ENCODE measurements at places on chromosomes 1 and 21. TPM values are rescaled to one million over a fixed set of nuclear protein-coding genes. Genes with fewer than 3 reads are reported as not detected.

GRCh38 chr1:155277902-155278688 is 832 bp downstream of the HCN3 start:
- DNase-seq = no peak

DNA sequence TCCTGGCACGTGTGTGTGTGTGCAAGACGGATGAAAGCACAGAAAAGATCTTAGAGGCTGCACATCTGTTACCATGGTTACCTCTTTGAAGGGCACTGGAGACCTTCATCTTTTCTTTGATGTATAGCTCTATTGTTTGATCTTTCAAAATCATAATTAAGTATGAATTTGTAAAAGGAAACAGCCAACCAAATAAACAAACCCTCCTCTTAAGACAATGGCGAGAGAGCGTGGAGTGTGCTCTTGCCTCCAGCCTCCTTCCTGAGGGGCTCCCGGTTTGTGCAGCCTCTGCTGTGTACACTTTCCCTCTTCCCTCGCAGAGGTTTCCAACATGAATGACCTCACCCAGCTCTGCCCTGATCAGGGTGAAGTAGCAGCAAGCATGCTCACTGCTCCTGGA is 27.9 kb downstream of the CACNA1S start:
- no peak for DNase-seq

GRCh38 chr1:27403065-27403726 is 10.8 kb downstream of the GPR3 start:
- DNase-seq = peak; percentile 29

- DNase-seq = no peak
Observed at GRCh38 chr1:89641781-89642180, 8.9 kb downstream of the LRRC8C start.

Gene LCE1B
- not detected for polyA plus RNA-seq

Gene KRTAP12-2
- polyA plus RNA-seq = not detected

Gene DCST1
- polyA plus RNA-seq = not detected

GRCh38 chr1:99553301-99553700 is 92.6 kb upstream of the PALMD start:
- no peak for DNase-seq

Gene MYOM3
- polyA plus RNA-seq = not detected

DNA sequence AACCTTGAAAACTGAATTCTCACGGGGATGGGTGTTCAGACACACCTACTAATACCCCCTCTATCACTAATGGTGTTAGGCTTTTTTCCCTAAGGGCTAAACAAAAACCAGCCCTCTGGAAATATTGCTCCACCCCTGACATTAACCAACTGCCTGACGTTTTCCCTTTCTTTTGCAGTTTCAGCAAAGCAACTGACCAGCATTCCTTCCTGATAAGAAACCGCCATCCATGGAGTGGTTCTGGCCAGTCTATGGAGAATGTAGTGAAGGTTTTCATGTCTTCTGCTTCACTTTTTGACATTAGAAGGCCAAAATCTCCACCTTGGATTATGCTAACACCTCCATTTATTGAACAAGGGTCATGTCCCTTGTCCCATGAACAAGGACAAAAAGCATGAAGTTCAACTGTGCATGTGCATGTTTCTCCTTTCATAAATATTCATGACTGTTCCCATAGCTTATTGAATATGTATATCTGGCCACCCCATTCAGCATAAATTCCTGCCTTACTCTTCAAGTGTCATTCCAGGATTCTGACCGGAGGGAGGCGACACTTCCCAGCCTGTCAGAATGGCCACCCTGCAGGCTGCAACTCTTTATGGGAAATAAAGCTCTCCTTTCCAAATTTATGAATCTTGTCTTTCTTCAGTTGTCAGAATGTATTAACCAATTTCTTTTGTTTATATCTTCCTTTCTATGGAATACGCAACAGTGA is 314.3 kb downstream of the HHIPL2 start:
- no peak for DNase-seq

DNA sequence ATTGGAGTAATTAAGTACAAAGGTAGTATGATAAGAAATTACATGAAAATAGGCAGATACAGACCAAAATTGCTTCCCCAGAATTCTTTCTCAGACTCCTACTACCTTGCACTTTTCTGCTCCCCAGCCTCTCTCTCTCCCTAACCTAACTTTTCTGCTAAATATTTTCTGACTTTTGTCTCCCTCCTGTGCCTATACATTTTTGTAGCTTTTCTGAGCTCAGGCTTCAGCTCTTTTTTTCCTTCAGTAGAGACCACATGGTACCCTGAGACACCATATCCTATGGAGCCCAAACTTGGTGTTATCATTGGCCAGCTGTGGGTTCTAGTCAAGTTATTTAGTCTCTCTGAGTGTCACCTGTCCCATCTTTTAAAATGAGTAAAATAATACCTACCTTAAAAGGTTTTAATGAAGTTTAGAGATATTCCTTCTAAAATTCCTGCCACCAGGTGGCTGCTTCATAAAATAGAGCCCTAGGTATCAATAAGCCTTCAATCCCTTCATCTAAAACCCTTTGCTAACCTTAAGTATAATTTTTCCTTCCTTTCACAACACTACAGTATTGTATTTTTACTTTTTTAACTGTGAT is 237.6 kb upstream of the DUSP10 start:
- DNase-seq = no peak

- no peak for DNase-seq
Observed at GRCh38 chr1:47622776-47623556, 185.1 kb downstream of the FOXD2 start.

DNA sequence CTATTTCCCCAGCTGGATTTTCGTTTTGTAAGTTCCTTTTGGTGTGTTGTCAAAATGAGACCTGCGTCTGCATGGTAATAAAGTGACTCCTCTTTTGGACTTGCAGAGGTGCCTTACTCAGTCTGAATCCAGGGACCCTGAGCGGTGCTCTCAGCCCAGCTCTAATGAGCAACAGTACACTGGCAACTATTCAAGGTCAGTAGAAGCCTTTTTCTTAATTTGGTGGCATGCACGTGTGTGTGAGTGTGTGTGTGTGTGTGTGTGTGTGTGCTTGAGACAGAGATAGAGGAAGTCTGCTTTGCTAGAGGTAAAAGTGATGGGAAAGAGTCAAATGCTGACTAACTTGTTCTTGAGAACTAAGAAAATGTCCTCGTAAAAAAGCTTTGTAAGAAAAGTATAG is 105.4 kb downstream of the CD247 start:
- DNase-seq = no peak

- DNase-seq = no peak
Observed at GRCh38 chr1:98797506-98797905, 136.0 kb downstream of the SNX7 start.

GRCh38 chr1:193058529-193059281 is 455 bp downstream of the UCHL5 start:
- peak; percentile 71 for DNase-seq

- DNase-seq = no peak
Observed at GRCh38 chr21:32184065-32184464, 94.8 kb downstream of the MIS18A start.

DNA sequence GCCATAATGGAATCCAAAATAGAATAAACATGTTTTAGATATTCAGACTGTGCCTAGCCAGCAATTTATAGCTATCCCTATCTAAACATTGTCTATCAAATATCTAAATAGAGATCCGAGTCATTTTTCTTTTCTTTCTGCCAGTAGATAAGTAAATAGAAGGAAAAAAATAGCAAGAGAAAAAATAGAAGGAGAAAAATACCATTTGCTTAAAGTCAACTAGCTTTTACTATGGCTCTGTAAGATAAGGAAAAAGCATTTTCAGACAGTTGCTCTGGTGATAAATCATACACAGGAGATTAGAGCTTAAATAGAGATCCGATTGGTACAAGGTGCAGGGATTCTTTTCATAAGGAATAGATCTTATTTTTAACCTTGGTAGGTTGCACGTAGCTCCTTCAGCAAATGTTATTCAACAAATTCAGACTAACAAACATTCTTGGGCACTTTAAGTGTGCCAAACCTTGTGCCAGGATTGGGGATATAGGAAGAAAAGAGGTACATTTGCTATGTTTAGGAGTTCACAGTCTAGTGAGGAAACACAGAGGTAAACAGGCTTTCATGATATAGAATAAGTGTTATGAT is 70.1 kb upstream of the CCDC190 start:
- DNase-seq = no peak

Gene ZBTB21
- 4.7 TPM for polyA plus RNA-seq

Data from CD14-positive monocyte (primary cell).